ENCODE measurements at places on chromosomes 7 and 10.

- DNase-seq: no peak
Observed at GRCh38 chr7:125559921-125560320, 630.3 kb upstream of the POT1 start.

- no peak for DNase-seq
Observed at GRCh38 chr7:17965603-17966002, 25.3 kb upstream of the SNX13 start.

GRCh38 chr7:28605427-28606085 lies 193.2 kb downstream of the CREB5 start:
- no peak for DNase-seq

DNA sequence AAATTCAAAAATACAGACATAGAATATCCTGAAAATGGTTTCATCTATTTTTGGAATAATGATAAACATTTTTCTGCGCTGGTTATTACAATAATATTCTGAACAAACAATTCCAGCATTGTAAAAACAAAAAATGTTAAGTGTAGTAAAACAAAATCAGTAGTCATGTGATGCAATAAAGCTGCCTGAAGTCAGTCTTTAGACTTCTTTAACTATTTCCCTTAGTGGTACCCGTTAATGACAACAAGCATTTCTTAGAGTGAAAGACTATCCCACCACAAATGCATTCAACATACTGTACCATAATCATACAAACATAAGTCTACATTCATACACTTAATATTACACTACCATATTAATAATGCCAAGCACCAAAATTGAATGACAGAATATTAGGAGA lies 1.6 kb downstream of the SKAP2 start:
- DNase-seq: no peak

GRCh38 chr10:117543225-117544003 lies 868 bp downstream of the EMX2 start:
- DNase-seq: no peak

DNA sequence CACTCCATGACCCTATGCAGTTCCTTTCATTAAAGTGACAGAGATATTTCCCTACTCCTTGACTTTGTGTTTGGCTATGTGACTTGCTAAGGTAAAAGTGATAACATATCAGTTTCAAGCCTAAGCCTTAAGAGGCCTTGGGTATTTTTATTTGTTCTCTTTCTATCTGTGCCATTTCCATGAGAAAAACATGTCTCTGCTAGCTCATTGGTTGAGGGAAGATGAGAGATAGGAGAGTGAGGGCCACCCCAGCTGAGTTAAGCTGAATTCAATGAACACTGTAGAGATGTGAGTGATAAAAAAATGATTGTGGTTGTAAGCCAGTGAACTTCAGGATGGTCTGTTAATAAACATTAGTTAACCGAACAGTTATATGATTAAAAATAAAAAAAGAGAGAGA lies 13.4 kb downstream of the TASOR2 start:
- no peak for DNase-seq

DNA sequence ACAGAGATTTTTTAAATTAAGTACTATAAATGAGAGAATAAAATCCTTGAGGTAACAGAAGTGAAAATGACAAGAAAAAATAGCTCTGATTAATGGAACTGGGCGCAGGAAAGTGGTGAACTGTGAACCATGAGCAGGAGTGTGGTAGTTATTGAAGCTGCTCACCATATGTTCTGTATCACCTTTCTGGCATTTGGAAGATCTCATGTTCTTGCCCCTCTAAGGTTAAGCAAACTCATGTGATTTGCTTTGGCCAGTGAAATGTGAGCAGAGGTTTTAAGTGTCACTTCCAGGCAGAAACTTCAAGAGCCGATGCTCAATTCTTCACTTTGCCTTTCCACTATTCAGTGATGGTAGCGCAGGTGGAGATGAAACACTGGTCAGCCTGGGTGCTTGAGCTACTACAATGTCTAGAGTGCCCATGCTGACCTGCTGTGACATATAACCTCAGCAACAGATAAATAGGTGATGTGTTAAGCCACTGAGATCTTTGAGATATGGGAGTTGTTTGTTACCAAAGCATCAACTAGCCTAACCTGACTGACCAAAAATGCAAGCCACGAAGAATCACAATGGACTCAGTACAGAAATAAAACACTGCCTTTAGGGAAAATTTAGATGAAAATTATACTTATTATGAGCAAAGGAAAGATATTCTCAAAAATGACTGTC lies 18.4 kb downstream of the MTPAP start:
- no peak for DNase-seq

DNA sequence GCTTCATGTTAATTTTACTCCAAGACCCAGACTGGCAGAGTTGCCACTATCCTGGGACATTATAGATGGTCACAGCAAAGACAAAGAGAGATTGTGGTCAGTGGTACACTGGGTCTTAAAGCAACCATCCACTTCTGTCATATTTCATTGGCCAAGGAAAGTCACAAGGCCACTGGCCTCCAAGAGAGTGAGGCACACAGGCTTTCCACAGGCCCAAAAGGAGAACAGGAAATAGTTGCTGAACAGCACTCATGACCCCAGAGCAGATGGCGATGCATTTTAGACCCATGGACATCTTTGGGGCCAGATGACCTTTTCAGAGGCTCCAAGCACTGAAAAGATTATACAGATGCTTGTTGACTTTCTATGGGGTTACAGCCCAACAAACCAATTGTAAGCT lies 97.4 kb downstream of the ARID5B start:
- DNase-seq: no peak

GRCh38 chr10:69319841-69320316 lies 41.6 kb downstream of the HK1 start:
- no peak for DNase-seq

DNA sequence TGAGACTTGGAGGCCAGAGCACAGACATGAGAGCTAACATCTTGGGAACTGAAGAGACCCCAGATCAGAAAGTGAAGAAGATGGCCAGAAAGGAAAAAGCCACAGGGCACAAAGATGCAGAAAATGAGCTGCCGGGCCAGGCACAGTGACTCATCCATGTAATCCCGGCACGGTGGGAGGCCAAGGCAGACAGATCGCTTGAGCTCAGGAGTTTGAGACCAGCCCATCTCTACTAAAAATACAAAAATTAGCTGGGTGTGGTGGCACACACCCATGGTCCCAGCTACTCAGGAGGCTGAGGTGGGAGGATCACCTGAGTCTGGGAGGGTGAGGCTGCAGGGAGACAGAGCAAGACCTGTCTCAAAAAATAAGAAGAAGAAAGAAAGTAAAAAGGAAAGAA lies 81.4 kb upstream of the MGMT start:
- DNase-seq: no peak

DNA sequence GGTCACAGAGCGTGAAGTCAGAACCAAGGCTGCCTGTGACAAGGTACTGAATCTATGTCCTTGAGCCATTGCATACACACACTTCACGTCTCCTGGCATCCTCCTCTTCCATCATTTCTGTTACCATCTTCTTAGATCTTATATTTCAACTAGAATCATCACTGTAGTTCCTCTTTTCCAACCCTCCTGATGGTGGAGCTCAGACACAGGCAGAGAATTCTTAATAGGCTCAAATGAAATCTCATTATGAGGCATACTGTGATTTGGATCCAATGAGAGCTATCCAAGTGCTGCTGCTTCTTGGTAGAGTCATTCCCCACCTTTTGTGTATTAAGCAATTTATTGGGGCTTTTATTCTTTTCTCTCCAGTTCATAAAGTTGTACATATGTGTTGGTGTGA lies 113.2 kb downstream of the CALCR start:
- DNase-seq: no peak

DNA sequence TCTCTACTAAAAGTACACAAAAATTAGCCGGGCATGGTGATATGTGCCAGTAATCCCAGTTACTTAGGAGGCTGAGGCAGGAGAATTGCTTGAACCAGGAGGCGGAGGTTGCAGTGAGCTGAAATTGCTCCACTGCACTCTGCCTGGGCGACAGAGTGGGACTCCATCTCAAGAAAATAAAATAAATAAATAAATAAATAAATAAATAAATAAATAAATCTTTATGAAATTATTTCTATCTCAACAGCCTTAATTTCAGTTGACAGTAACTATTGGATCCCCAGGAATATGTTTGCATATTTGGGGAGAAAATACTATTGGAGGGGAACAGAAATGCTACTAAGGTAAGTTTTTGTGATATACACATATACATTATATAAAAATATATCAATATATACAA lies 20.0 kb downstream of the TMEM229A start:
- no peak for DNase-seq

DNA sequence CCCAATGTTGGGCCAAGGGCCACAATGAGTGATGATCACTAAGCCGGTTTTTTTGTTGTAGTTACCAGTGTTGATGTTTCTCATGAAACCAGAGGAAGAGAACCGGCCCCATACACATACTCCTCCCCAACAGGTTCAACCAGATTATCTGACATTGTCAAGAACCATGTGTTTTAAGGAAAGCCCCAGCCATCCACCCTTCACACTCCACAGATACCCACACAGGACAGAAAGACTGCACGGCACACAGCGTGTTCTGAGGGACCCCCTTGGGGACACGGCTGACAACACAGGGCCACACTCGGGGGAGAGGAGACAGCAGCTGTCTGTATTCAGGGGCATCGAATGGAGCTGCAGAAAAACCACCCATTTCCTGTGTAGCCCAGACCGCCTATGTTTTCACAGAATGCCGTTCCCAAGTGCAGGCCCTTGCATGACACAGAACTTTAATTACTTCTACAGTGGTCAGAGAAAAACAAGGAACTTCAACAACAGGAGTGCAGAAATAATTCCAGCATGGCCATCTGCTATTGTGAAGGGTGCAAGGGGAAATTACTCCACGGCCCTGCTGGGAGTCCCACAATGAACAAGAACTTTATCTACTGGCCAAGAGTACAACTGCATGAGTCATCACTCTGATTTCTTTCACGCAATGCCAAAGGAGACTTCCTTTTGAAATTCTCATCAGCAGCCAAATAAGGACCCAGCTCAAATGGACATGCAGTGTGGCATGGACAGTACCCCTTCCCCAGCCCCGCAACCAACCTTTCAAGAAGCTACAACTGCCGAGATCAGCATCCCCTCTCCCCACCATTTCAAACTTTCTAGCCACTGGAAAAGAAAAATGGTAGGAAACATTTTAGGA lies 2.3 kb downstream of the KLF6 start:
- no peak for DNase-seq

GRCh38 chr7:158958618-158959017 lies 102.3 kb downstream of the DYNC2I1 start:
- DNase-seq: no peak

GRCh38 chr10:132838346-132838970 lies 52.5 kb upstream of the NKX6-2 start:
- no peak for DNase-seq

DNA sequence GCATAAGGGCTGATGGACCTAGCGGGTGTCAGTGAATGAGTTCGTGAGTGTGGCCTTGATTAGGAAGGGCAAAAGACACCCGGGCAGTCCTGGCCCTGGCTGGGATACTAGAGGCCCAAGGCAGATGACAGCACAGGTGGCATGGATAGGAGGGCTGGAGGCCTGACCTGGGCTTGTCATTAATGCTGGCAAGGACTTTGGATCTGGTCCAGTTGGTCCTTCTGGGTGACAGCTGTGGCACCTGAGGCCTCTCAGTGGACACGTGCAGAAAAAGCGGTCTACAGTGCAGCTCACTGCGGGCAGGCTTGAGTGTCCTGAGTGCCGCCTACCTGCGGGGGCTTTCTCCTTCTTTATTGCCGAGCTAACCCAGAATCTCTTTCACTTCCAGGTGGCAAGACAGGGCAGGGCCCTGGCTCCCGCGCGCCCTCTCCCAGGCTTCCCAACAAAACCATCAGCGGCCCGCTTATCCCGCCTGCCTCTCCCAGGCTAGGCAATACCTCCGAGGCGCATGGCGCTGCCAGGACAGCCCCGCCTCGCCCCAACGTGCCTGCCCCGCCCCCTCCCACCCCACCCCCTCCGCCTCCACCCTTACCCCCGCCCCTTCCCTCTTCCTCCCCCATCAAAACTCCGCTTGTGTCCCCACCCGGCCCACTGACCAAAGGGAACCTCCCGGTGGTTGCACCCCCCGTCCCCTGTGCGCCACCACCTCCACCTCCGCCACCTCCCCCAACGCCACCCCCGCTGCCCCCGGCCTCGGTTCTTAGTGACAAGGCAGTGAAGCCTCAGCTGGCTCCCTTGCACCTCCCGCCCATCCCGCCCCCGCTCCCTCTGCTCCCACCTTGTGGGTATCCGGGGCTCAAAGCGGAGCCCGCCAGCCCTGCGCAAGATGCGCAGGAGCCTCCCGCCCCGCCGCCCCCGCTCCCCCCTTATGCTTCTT lies 77.4 kb downstream of the WIPF3 start:
- DNase-seq: no peak
